GM23338 (cell line): ENCODE measurements at places on chromosomes 4 and X. TPM values are rescaled to one million over a fixed set of nuclear protein-coding genes. Genes with fewer than 3 reads are reported as not detected.

GRCh38 chrX:13046141-13046855, 1.9 kb upstream of the FAM9C start:
- H3K36me3 ChIP-seq, result no peaks in the 10 kb centered on the region
- H3K4me3 ChIP-seq, result no peak overlapping the region
- H3K4me1 ChIP-seq, result 0 out of 2 replicates have a peak, but pooled peaks cover 5% of the 10 kb centered on the region
- no peaks in the 10 kb centered on the region for H3K27me3 ChIP-seq
- no peak overlapping the region for H3K27ac ChIP-seq

GRCh38 chr4:168019019-168019651, 73.2 kb upstream of the ANXA10 start:
- no peak overlapping the region for H3K27ac ChIP-seq
- no peaks in the 10 kb centered on the region for H3K27me3 ChIP-seq
- H3K4me1 ChIP-seq, result no peaks in the 10 kb centered on the region
- no peak overlapping the region for H3K4me3 ChIP-seq
- DNase-seq, result no peak

DNA sequence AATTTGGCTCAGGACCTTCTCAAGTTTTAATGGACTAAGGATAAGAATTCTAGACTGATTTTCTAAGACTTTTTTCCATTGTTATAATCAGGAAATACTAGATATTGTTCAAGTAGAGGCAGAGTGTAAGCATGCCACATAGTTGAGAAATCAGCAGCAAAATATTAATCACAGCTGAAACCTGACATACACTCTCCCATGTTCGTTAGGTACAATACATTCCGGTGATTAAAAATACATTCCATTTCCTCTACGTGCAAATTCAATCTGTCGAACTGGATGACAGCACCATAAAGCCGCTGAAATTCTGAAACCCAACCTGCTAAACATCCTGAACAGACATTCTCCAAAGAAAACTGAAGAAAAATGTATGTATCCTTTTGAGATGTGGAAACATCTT, 587.6 kb upstream of the DIPK2B start:
- H3K36me3 ChIP-seq, result no peaks in the 10 kb centered on the region; the same call in 1 of the 2 replicates
- H3K27me3 ChIP-seq, result no peaks in the 10 kb centered on the region
- H3K4me3 ChIP-seq, result no peak overlapping the region
- peaks cover 57% of the 10 kb centered on the region for H3K4me1 ChIP-seq
- no peak for DNase-seq
- H3K27ac ChIP-seq, result no peak overlapping the region; the same call in 1 of the 2 replicates

- peak overlapping the region; percentile 74; the same call in 1 of the 2 replicates for H3K27ac ChIP-seq
- H3K36me3 ChIP-seq, result no peaks in the 10 kb centered on the region; the same call in 1 of the 2 replicates
- no peaks in the 10 kb centered on the region for H3K27me3 ChIP-seq
- DNase-seq, result no peak
- no peak overlapping the region for H3K4me3 ChIP-seq
Observed at GRCh38 chr4:40530961-40531635, 98.6 kb downstream of the RBM47 start.

- H3K27ac ChIP-seq, result no peak overlapping the region
- no peaks in the 10 kb centered on the region for H3K27me3 ChIP-seq
- DNase-seq, result peak; percentile 38
- no peak overlapping the region for H3K4me3 ChIP-seq
Observed at GRCh38 chr4:9893329-9894108, 112.1 kb downstream of the DRD5 start.

ADGRG4 gene
- total RNA-seq, result not detected in 2 replicates
